Stimulated activated naive CD4-positive, alpha-beta T cell treated with Interleukin-2 at 50 U/mL for 16 hours (primary cell): ENCODE measurements at places on chromosomes 5 and 9.

- DNase-seq: peak; percentile 65
Observed at GRCh38 chr5:177113566-177114424, 19.8 kb upstream of the NSD1 start.

DNA sequence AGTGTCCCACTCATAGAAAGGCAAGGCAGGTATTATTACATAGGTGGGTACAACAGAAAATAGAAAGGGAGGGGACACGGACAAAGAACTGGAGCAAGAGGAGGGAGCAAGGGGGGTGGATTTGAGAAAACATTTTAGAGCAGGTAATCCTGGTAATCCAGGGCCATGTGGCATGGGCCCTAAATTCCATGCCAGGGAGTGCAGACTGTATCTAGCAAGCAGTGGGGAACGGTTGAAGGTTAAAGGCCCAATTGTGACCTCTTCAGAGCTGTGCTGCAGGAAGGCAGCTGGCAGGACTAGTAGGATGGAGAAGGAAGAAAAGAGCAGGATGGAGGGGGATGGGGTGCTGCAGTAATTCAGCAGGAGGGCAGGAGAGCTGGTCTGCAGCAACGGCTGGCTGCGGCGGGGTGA is 75.2 kb downstream of the PDE6A start:
- DNase-seq: no peak

DNA sequence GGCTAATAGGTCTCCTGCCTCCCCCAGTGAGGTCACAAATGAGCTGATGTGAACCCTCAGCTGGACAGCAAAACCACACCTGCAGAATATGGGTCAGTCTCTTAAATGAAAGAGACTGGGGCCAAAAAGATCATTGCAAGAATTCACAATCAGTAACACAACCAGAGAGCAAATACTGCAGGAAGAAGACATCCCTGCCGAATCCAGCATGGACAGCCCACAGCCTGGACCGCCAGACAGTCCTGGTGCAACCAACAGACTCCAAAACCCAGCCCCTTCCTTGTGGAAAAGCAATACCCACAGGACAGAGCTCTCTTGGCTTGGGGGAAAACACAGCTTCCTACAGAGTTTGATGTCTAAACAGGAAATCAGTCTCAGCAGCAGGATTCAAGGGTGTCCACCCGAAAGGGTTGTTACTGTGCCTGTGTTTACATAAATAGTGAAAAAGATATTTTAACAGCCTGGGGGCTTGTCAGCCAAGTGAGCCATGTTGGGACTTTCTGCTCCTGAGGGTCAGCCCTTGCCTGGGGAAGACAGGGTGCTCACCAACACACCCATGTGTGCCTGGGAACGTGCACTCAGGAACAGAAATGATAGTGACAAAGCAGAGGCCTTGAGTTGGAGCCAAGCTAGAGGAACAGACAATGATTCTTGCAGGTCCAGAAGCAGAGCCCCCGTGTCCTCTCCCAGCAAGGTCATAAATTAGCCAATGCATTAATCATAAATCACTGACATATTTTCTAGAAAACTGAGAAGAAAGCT is 106.2 kb downstream of the SEMA5A start:
- DNase-seq: no peak

DNA sequence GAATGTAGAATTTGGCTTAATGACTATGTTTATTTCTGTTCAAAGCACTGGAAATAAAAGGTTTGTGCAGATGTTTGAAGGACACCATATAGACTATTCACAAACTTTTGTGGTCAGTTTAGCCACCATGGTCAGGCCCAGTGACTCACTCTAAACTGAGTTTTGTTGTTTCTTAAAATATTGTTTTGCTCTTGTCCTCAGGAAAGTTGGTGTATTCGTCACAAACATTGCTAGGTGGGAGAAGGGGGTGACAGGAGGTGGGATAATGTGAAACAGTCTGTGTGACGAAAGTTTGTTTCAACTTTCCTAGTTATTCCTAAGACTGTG is 35.0 kb upstream of the LIFR start:
- no peak for DNase-seq

GRCh38 chr9:95280745-95281144 is 36.8 kb downstream of the FANCC start:
- no peak for DNase-seq

GRCh38 chr9:26682041-26682440 is 210.6 kb downstream of the CAAP1 start:
- DNase-seq: no peak

GRCh38 chr9:37201581-37201980 is 81.2 kb downstream of the ZCCHC7 start:
- DNase-seq: no peak

GRCh38 chr5:136016945-136017530 is 11.8 kb upstream of the TGFBI start:
- DNase-seq: no peak

DNA sequence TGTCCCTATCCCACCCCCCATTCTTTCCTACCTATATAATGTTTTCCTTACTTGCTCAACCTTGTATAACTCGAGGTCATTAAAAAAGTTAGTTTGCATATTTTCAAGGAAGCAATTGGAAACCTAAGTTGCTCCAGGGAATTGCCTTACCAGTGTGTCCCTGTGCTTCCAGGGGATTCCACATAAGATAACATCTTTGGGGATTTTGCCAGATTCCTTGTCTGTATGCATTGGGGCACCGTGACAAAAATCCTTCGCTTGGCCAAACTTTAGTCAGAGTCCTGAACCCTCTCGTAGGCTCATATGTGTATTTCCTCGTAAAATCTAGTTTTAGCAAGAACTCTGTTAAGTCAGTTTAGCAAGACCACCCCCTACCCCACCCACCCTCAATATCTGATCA is 14.7 kb upstream of the OSMR start:
- no peak for DNase-seq

DNA sequence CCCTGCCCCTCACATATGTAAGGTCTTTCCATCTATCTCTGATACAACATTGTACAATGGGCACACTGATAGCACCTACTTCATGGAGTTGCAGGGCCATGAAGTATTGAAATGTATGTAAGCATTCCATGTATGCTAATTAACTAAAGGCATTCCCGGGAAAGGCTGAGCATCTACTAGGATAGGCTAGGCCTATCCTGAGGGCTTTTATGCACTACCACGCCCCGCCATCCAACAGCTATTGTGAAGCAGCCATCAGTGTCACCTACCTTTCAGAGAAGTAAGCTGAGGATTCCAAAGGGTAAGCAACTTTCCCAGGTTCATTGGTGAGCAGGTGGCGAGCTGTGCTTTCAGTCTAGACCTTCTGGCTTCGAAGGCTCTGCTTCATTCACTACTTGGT is 47.6 kb downstream of the NSG2 start:
- no peak for DNase-seq

- DNase-seq: no peak
Observed at GRCh38 chr9:14314424-14314928, 535 bp upstream of the NFIB start.

- DNase-seq: no peak
Observed at GRCh38 chr5:171029401-171029800, 167.6 kb downstream of the RANBP17 start.
